Activated CD4-positive, alpha-beta T cell treated with anti-CD3 and anti-CD28 coated beads, Interleukin-2, amount 10 ng/mL, durations not matched to agents 24 days and 14 days (primary cell): ENCODE measurements at places on chromosomes 6 and 20. TPM values are rescaled to one million over a fixed set of nuclear protein-coding genes. Genes with fewer than 3 reads are reported as not detected.

Gene L3MBTL1
- 8.8 and 9.9 TPM in 2 replicates for total RNA-seq

Gene SYNJ2
- 22.2 and 24.3 TPM in 2 replicates for total RNA-seq

Gene TREML2
- total RNA-seq = 3.5 TPM in 2 replicates

Gene TCEA2
- total RNA-seq = 35.4 and 36.8 TPM in 2 replicates

Gene FNDC1
- total RNA-seq = not detected in 2 replicates

Gene SOX12
- 11.0 and 11.2 TPM in 2 replicates for total RNA-seq

Gene TRIM10
- total RNA-seq = 0.07 and 0.09 TPM in 2 replicates

Gene PRR18
- not detected in 2 replicates for total RNA-seq

Gene ADTRP
- 4.7 and 5.3 TPM in 2 replicates for total RNA-seq

Gene SLC17A3
- total RNA-seq = 0.58 and 0.99 TPM in 2 replicates

Gene DZANK1
- total RNA-seq = 1.8 and 1.9 TPM in 2 replicates

Gene EBF4
- 7.3 and 7.6 TPM in 2 replicates for total RNA-seq

Gene MCCD1
- total RNA-seq = not detected in 2 replicates

Gene PCK1
- not detected in 2 replicates for total RNA-seq

Gene SMPDL3A
- total RNA-seq = 0.28 and 0.42 TPM in 2 replicates

Gene ERVFRD-1
- not detected in 2 replicates for total RNA-seq

Gene LKAAEAR1
- 0.23 TPM in 1 of 2 replicates, not detected in the other for total RNA-seq

Gene NKAIN4
- not detected in 2 replicates for total RNA-seq

Gene FLRT3
- total RNA-seq = not detected in 2 replicates

Gene NRSN2
- total RNA-seq = 5.1 and 7.0 TPM in 2 replicates

Gene RPS10
- 1,681 and 1,689 TPM in 2 replicates for total RNA-seq

Gene DEFB124
- not detected in 2 replicates for total RNA-seq

Gene COL9A1
- total RNA-seq = not detected in 2 replicates

Gene EYA4
- not detected in 2 replicates for total RNA-seq

Gene SLC22A16
- total RNA-seq = not detected in 2 replicates

Gene SFTA2
- total RNA-seq = not detected in 2 replicates

Gene RIPOR3
- not detected in 2 replicates for total RNA-seq

Gene HLA-DMB
- total RNA-seq = 0.75 and 0.80 TPM in 2 replicates
